ENCODE measurements at places on chromosomes 13 and 19.

DNA sequence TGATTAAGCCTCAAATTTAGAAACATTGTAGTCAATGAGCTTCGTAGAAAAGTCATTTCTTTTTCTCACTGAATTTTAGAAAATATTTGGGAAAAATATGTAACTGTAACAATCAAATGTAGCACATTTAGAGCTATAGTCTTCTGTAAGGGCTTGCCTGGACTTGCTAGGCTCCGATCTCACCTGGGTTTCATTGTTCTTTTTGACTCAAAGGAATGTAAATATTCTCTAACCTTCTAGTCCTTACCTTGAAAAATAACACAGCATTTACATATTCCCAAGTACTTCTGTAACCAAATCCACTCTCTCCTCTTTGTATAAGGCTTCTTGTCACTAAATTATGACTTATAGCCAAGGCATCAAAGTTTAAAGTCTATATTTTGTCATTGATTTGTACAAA, 2.9 kb upstream of the UFM1 start:
- DNase-seq = no peak

- DNase-seq = no peak
These were observed at the start of gene RGCC for GRCh38 chr13:41456768-41457588. TSS of gene RGCC (plus strand) at chr13:41457550. CDS start at chr13:41457708, 158 bp downstream.

- no peak for DNase-seq
These were observed 3.2 kb upstream of the PTPRS start for GRCh38 chr19:5343848-5344247.

DNA sequence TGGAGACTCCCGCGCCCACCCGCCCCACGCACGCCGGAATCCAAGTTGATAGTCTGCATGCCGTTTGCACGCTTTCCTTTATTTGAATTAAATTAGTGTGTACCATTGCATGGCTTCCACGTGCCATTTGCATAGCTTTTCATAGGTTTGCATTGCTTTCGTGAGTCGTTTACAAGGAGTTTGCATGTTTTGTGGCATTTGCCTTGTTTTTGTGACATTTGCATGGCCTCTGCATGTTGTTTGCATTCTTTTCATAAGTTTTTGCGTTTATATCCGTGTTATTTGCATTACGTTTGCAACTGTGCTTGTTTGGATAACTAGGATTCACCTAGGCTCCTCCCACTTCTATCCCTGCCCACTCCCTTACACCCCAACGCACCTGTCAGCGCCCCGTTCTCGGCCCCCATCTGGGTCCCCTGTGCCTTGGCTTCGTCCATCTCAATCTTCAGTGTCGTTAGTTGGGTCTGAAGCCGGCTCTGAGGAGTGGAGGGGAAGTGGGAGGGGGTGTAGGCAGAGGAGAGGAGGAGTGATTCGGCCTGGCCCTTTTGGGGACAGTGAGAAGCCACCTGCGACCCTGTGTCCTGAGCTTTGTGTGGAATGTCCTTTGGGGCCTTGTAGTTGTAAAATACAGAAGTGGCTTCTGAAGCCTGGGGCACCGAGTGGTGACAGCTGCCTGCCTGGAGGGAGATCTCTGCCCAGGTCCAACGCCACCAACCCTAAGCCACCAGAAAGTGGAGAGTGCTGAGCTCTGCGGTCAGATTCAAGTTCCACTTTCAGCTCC, 2.4 kb downstream of the CCDC194 start:
- no peak for DNase-seq

- no peak for DNase-seq
These were observed 905.0 kb downstream of the GPC5 start for GRCh38 chr13:92303428-92303827.

Measured in non-pigmented ciliary epithelial cell (primary cell).